ENCODE measurements at places on chromosomes 12 and 14. TPM values are rescaled to one million over a fixed set of nuclear protein-coding genes. Genes with fewer than 3 reads are reported as not detected.

DNA sequence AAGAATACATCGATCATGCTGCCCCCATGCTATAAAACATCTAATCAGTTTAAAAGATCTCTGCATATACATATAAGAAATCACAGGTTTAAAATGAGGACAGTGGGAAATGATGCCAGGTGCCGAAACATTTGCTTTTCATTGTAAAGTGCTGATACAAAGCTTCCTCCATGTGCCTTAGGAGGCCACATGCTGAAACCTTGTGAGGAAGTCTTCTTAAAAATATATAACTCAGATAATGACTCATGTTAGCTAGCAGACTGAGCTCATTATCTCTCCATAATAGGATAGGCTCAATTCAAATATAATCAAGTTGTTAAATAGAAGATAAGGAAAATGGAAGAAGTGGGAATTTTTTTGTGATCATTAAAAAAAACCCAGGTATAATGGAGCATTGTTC lies 65.9 kb downstream of the RFX4 start:
- DNase-seq = no peak

GRCh38 chr14:34833549-34834523 lies 41.3 kb downstream of the BAZ1A start:
- no peak for DNase-seq

Gene NELL2
- total RNA-seq = 554 TPM

DNA sequence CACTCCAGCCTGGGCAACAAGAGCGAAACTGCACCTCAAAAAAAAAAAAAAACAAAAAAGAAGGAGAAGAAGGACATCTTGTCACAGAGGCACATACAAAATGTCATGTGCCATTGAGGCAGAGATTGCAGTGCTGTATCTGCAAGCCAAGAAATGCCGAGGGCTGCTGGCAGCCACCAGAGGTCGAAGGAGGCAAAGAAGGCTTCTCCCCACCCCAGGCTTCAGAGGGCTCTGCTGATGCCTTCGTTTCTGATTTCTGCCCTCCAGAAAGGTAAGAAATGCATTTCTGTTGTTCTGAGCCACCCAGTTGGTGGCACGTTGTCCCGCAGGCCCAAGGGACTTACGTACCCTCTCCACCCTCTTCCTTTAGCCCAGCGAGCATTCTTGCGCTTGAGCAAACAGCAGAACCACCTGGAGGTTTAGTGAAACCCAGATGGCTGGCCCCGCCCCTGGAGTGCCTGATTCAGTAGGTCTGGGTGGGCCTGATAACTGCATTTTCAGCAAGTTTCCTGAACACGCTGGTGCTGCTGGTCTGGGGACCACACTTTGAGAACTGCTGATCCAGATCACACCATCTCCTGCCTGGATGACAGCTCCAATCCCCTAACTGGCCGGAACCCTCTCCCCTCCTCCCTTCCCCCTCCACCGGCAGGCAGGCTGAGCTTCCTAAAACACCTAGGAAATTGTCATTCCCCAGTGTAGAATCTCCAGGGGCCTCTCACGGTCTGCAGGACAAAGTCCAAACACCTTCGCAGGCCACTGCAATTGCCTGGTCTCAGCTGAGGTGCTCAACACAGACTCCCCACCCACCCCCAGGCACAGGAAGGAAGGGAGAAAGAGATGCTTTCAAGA lies 21.1 kb upstream of the SCARB1 start:
- no peak for DNase-seq

DNA sequence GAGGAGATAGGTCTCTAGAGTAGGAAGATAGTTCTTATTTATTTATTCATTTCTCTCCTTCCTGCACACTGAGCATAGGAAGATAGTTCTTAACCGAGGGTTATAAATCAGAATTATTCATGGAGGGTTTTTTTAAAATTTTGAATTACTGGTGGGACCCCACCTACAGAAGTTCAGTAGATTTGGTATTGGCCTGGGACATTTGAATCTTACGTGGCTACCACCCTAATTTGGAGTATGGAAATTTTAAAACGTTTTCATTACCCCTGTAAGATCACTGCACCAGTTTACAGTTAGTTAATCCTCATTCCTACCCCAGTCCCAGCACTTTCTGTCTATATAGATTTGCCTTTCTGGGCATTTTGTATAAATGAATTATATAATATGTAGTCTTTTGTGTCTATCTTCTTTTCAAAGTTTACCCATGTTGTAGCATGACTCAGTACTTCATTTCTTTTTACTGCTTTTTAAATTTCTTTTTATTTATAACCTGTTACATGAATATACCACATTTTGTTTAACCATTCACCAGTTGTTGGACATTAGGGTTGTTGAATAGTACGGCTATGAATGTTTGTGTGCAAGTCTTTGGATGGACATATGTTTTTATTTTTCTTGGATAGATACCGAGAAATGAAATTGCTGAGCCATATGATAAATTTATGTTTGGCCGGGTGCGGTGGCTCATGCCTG lies 44.9 kb downstream of the YLPM1 start:
- no peak for DNase-seq

- DNase-seq = no peak
Observed at GRCh38 chr14:74904635-74905503, 18.2 kb downstream of the RPS6KL1 start.

DNA sequence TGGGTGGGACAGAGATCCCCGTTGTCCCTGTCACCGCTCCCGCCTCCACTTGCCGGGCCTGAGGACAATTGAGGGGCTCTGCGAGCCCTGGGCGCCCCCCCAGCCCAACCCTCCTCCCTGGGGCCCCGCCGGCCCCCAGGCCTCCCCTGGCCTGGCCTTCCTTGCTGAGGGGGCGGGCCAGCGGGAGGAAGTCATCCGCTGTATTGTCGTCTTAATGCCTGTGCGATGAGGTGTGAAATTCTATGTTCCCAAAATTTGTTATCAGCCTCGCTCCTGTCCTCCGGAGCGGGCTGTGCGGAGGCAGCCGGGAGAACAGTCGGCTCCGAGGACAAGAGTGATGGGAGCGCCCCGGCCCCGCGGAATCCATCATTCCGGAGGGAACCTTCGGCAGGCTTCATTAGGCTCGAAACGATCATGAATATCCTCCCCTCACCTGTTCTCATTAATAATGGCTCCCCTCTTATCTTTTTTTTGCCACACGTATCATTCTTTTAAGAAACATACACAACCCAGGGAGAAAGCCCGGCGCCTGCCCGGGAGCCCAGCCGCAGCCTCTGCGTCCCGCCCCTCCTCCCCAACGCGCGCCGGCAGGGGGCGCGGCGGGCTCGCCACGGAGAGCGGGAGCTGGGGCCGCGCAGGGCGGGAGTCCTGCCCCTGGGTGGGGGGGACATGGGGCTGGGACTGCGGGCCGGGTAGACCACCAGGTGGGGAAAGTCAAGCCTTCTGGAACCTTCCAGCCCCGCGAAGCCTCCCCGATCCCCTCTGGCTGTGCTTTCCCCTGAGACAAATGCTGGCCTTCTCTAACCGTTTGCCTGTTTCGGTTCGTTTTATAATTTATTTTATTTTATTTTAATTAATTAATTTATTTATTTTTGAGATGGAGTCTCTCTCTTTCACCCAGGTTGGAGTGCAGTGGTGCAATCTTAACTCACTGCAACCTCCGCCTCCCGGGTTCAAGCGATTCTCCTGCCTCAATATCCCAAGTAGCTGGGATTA lies 17.1 kb upstream of the DLK1 start:
- DNase-seq = peak; percentile 59

Gene B3GNT4
- total RNA-seq = 8.3 TPM

DNA sequence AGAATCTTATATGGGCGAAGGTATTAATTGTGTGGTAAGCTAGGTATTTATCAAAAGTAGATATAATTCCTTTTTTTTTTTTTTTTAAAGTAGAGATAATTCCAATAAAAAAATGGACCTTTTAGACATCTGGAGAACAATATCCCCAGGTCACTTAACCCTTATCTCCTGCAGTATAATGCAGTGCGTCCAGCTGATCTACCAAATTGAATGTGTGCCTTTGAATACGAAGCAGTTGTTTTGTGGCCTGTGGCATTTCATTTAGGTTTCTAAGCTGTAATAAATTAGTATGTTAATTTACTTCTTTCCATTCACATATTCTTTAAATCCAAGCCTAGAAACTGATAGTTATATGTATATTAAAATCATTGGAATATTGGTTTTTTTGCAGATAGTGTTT lies 3.1 kb downstream of the FUT8 start:
- no peak for DNase-seq

All from cerebellum (tissue), 4 donors.